HAP-1 (cell line): ENCODE measurements at places on chromosomes 16 and 17.

DNA sequence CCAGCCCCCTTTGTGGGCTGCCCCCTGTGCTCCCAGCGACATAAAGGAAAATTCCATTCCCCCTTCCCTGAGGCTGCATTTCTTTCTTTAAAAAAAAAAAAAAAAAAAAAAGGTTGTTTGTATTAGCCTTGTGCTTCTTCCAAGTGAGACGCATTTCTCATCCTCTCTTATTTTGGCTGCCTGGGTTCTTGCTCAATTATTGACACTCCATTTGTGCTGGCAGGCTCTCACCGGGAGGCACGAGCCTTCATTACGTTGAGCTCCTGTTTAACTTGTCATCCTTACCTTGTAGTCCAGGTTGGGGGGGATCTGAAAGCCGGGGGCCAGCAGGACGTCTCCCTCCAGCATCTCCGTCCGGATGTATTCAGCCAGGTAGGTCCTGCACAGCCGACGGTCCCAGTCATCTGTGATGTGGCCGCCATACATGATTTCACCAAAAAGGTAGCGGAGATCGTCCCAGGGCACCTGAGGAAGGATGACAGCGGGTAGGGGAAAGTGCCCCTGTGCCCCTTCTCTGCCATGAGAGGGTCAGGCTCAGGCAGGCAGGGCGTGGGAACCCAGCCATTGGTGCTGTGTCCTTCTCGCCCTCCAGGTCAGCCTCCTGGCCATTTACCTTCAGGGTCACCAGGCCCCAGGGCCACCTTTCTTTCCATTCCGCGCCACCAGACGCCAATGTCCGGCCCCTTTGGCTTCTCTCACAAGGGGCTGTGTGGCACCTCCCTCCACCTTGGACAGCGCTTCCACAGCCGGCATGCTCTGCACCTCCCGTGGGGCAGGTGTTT is 50.6 kb downstream of the PGS1 start:
- DNase-seq, result no peak

- DNase-seq, result no peak
These were observed 383.0 kb downstream of the CPPED1 start for GRCh38 chr16:12420661-12421209.

DNA sequence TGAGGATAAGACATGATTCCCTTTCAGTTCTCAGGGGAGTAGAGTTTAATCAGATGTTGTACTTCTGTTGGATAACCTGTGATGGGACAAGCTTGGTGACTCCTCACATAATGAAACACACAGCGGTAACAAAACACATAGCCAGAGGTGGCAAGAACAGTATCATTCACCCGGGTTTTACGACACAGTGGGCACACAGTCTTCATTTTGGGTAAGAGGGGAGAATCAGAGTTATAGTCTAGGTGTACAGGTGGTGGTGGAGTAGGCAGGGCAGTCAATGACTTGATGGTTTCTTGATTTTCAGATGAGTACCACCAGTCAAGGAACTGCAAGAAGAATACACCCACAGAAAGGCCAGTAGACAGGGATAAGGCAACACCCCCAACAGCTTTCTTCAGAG is 2.6 kb downstream of the PEX12 start:
- no peak for DNase-seq

DNA sequence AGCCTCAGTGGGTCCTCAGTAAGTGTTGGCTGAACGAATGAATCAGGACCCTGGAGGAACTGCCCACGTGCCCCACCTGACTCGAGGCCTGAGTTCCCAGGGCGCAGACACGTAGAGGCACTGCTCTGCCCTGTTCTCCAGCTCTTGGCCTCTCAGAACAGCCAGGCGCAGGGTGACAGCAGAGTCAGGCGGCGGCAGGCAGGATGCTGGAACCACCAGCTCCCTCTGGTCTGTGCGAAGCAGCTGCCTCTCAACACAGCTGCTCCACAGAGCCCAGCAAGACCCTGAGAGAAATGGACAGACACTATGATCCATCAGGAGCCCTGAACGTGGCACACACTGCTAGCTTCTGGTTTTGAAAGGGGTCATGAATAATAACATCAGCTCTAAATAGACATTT is 53.1 kb upstream of the BCO1 start:
- no peak for DNase-seq

DNA sequence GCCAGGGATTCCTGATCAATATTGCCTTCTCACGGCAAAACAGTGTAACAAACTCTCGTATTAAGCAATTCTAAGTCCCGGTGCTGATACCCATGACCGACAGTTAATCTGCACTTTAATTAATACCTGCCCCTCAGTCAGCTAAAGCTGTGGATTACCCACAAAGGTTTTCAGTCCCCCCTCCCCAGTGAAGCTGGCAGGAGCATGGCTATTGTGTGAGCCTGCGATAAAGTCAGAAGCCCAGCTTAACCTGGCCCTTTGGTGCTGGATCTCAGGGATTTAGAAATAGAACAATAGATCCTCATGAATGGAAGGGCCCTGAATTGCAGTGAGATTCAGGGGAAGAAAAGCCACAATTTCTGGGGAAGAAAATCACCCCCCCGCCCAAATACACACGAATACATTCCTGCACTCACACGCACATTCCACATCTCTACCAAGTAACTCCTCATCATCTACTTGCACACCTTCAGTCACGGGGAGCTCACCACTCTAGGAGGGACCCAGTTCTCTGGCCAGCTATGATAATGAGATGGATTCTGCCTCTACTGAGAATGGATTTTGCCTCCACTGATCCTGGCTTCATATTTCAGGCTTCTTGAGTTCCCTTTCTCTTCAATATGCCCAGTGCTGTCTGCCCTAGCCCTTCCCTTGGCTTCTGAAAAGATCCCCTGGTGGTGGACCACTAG is 102.6 kb downstream of the WSCD1 start:
- peak; percentile 49 for DNase-seq

GRCh38 chr17:39170558-39170957 is 4.6 kb upstream of the ARL5C start:
- DNase-seq, result no peak

DNA sequence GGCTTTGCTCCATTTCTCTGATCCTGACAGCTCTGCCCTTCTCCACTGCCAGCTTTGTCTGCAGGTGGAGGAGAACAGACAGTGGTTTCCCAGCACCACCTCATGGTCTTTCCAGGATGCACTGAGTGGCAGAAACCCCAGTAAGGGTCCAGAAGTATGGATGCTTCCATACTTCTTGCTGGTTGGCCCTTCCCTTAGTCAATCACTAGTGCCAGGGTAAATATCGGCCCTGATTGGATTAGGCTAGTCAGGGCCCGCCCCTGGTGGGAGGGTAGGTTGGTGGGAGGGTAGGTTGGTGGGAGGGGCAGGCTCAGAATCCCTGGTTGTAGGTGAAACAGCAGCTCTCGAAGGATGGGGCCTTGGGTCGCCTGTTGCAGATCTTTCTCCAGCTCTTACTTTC is 10.2 kb downstream of the RNF213 start:
- DNase-seq, result no peak

- DNase-seq, result no peak
These were observed 168.2 kb upstream of the IRX6 start for GRCh38 chr16:55155815-55156214.

GRCh38 chr17:40931311-40931710 is 6.1 kb downstream of the KRT23 start:
- DNase-seq, result no peak

GRCh38 chr17:7745748-7746470 is 28.4 kb downstream of the DNAH2 start:
- DNase-seq, result peak; percentile 79

- peak; percentile 90 for DNase-seq
These were observed 143.8 kb upstream of the CRHR1 start for GRCh38 chr17:45640141-45640850.

- no peak for DNase-seq
These were observed 291.2 kb downstream of the IRX3 start for GRCh38 chr16:53995378-53995777.

DNA sequence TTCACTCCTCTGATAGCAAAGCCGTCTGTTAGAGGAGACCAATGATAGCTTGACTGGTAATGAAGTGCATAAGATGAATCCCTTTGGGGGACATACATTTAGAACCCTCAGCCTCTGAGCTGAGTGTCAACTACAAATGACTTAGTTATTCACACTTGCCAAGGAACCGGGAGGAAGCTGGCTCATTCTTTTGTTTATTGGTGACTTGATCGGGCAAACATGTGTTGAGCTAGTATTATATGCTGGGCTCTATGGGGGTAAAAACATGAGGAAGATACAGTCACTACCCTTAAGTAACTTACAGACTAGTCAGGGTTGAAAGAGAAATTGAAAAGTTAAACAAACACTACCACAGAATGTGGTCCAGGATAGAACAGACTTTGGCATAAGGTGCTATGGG is 3.0 kb downstream of the CCL16 start:
- no peak for DNase-seq

- DNase-seq, result no peak
These were observed 7.1 kb downstream of the TLCD2 start for GRCh38 chr17:1703063-1703462.

DNA sequence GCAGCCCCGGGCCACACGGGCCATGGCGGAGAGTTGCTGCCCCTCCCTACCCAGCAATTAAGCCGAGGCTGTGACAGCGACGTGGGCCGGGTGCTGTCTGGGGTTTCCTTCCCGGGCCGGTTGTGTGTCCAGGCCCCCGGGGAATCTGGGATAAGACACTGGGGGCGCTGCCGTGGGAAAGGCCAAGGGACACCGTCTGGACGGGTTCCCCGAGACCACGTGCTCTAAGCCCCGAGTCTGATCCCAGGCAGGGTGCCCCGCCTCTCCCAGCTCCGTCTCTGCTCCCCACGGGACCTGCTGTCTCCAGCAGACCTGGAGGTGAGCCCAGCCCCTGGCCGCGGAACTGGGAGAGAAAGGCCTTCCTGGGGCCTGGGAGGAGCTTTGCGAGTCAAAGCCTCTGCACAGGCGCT is 92.2 kb downstream of the IRX3 start:
- no peak for DNase-seq

- peak; percentile 17 for DNase-seq
These were observed 10.7 kb downstream of the TBX2 start for GRCh38 chr17:61410141-61411010.

DNA sequence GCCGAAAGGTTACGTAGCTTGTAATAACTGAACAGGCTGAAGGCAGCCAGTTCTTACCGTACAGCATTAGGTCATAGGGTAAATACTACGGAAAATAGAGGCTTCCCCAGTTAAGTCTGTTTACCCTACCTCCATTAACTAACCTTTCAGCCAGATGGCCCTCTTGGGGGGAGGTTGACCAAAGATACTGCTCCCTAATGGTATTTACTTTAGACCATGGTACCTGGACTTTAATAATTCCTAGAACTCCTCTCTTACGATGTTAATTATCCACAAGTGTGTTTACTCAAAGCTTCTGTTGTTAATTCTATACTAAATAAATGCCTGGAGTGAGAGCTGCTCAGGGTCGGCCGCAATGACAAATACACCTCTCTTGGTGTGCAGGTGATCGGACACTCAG is 9.8 kb upstream of the ADAT1 start:
- no peak for DNase-seq

- DNase-seq, result no peak
These were observed 10.3 kb upstream of the ABCC3 start for GRCh38 chr17:50624321-50624934.

- DNase-seq, result peak; percentile 84
These were observed at the start of gene ZFP90 for GRCh38 chr16:68538880-68539701. Gene ZFP90, plus strand, starts transcription at chr16:68539291. Its CDS starts 502 bp downstream, at chr16:68539793.

- no peak for DNase-seq
These were observed 47.3 kb downstream of the MYOCD start for GRCh38 chr17:12712941-12713340.

GRCh38 chr17:67238991-67239390 is 6.0 kb downstream of the HELZ start:
- DNase-seq, result no peak

DNA sequence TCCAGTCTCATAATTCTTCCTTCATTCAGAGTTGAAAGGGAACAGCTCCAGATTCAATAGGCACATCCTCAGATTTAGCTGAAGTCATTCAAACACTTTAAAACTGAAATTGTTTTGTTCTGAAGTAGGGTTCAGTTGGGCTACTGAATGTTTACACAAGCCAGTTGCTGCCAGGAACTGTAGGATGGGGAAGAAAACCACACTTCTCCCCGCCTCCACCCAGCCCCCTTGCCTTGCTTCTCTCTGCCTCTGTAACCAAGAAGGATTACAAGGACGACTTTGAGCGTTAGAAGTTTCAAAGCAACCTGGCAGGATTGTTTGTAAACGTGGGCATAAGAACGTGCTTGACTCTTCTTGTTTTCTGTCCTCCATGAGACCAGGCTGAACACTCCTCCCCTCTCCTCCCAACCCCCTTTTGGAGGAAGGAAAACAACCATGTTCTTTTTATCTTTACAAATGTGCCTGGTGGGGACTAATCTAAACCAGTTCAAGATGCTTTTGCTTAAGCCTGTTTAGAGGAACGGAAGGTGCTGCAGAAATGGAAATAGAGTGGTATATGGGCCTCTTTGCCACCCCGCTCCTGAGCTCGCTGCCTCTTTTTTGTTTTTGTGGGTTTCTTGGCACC is 287.9 kb downstream of the FTO start:
- peak; percentile 42 for DNase-seq
